ENCODE measurements at places on chromosomes 3 and 15.
A peak's percentile ranks its signal among the peaks of the same experiment; 100 is the strongest.

GRCh38 chr3:10462641-10463532 lies 42.5 kb downstream of the ATP2B2 start:
- DNase-seq: no peak

GRCh38 chr3:56855856-56856512 lies 54.2 kb upstream of the ARHGEF3 start:
- peak; percentile 17 for DNase-seq

DNA sequence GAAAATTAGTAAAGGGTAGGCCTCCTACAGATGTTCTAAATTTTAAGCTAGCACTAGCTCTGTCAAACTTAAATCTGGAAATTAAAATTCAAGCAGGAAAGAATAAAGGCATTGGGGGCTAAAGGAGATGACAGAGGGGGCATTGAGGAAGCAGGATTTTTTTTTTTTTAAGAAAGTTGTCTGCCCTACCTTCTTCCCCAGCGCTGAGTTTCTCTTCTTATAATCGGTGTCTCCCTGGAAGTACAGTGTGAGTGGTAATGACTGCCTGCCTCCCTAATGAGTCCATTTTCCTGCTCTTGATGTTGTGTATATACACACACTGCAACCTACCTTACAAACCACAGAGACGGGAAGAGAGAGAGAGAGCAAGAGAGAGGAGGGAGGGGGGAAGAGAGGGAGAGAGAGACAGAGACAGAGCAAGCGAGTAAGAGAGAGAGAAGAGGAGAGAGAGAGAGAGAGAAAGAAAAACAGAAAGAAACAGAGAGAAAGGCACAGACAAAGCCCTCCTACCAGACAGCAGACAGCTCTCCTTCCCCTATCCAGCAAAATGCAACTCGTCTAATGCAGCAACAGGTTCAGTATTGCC lies 47.0 kb downstream of the ZBTB20 start:
- DNase-seq: peak; percentile 77

GRCh38 chr15:62534996-62535395 lies 369.9 kb upstream of the C2CD4B start:
- no peak for DNase-seq

GRCh38 chr3:63474828-63475518 lies 177.5 kb upstream of the SNTN start:
- DNase-seq: no peak

DNA sequence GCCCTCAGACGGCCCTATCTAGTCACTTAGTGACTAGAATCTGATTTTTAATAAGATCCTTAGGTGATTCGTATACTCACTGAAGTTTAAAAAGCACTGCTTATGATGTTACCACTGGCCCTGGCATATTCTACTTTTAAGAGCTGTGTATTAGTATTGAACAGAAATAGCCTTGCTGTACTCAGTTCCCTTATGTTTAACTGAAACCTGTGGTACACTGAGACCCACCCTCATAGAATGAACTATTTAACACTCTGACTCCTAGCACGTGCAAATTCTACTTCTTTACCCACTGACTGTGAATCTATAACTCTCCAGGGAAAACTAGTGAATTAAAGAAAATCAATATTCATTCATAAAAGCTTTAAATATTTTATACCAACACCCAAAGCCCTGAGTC lies 108.9 kb downstream of the CCNL1 start:
- DNase-seq: no peak

GRCh38 chr3:73474619-73475018 lies 150.1 kb downstream of the PDZRN3 start:
- no peak for DNase-seq

GRCh38 chr15:85646538-85647091 lies 148.1 kb downstream of the KLHL25 start:
- peak; percentile 82 for DNase-seq

GRCh38 chr3:41629986-41630385 lies 331.9 kb downstream of the ULK4 start:
- DNase-seq: no peak

- DNase-seq: no peak
Observed at GRCh38 chr3:117526470-117527079, 817.0 kb downstream of the TUSC7 start.

DNA sequence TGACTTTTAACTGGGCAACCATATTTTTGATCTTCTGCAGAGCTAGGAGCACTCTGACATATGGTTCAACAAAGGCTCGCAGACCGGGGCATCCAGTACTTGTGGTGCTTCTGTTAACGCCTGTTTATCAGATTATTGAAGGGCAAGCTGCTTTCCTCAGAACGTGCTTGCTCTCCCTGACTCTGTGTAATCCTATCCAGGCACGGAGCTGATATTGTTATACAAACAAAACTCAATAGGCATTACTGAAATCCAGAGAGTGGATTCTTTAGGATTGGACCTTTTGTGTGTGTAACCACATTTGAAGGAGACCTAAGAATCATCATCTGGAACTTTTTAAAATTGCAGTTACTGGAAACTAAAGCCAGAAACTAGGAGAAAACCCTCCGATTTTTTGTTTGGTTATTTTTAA lies 246.5 kb downstream of the PTPRG start:
- DNase-seq: no peak

DNA sequence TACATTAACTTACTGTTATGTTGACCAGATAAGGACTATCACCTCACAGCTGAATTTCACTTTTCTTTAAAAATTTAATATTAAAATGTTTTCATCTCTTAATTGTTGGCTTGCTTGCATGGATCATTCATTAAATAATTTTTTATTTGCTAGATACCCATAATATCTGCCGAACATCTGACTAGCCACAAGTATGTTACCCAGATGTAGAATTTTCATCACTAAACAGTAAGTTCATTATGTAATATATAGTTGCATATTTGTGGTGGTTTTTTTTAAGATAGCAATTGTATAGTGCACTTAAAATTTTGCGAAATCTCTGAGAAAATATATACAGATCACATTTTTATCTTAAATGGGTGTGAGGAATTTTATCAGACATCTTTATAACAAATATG lies 190.4 kb downstream of the MBNL1 start:
- no peak for DNase-seq

DNA sequence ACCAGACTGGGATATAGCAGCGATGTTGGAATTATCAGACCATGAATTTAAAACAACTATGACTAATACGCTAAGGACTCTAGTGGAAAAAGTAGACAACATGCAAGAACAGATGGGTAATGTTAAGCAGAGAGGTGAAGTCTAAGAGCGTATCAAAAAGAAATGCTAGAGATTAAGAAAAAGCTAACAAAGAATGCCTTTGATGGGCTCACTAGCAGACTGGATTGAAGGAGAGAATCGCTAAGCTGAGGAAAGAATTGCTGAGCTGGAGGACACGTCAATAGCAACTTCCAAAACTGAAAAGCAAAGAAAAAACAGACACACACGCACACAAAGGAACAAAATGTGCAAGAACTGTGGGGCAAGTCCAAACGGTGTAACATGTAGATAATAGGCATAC lies 20.0 kb upstream of the CMTM6 start:
- DNase-seq: no peak

GRCh38 chr15:57298204-57298603 lies 78.1 kb upstream of the CGNL1 start:
- DNase-seq: no peak

DNA sequence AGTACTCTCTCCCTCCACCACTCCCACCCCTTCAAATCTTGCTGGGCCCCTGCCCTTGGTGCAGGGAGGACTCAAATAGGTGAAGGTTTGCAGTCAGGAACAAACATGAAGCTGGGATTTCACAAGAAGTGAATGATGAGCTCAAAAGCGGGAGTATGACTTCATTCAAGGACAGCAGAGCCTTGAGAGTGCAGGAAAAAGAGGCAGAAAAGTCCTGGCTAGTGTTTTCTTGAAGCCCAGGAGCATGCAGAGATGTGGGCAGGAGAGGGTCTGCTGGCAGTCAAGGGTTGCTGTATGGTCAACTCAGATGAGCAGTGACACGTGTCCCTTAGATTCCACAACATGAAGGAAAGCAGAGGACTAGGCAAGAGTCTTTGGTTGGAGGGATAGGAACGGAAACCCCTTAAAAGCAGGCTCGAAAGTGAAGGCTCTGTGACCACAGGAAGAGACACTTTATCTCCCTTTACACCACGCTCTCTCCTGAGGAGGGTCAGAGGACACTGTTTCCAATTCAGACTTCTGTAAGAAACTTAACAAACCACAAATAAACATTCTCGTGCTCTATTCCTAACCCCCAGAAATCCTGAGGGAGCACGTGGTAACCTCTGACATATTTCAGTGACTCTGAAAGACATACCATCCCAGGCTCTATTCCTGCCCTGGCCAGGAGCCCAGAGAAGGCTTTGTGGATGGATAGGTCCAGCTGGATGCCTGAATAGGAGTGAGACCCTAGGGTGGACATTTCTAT lies 168.0 kb upstream of the NDN start:
- DNase-seq: no peak

- no peak for DNase-seq
Observed at GRCh38 chr3:100009276-100010086, 104.8 kb downstream of the FILIP1L start.

GRCh38 chr3:177596248-177596815 lies 399.1 kb upstream of the TBL1XR1 start:
- no peak for DNase-seq

- no peak for DNase-seq
Observed at GRCh38 chr3:142977399-142977728, 13.9 kb upstream of the PAQR9 start.

DNA sequence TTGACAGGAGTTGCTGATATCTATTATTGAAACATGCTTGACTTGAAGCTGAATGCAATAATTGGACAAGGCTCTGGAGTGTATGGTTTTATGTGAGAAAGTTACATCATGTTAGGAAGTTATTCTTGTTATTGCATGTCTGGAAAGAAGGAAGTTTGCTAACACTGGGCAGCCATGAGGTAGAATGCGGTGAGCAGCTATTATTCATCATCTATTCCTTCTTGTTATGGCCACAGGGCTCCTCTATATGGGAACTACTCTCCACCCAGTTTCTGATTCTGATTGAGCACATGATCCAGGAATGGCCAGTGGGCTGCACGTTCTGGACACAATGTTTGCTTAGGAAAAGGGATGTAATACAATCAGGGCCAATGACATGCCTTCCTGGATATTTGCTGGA lies 37.8 kb upstream of the SCN5A start:
- no peak for DNase-seq

GRCh38 chr15:56059716-56060115 lies 66.3 kb upstream of the NEDD4 start:
- no peak for DNase-seq

- DNase-seq: no peak
Observed at GRCh38 chr3:185351396-185351795, 11.5 kb upstream of the MAP3K13 start.

DNA sequence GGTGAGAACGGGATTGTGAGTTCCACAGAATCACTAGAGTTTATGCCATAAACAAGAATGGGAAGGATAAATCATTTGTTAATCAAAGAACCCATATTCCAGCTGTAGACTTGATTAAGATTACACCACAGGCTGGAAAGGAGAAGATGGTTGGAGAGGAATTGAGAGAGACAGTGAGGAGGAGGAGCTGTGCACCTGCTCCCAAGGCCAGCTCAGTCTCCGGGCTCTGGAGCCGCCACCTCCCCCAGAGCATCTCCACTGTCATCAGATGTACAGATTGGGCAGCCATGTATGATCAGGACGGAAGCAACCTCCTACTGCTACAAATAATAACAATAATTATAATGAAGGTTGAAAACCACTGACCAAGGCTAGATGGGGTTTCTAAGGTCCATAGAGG lies 170.0 kb downstream of the MINAR1 start:
- DNase-seq: no peak

GRCh38 chr3:41522612-41523011 lies 323.3 kb downstream of the CTNNB1 start:
- DNase-seq: no peak

GRCh38 chr15:86155551-86155950 lies 75.9 kb downstream of the AGBL1 start:
- DNase-seq: no peak

DNA sequence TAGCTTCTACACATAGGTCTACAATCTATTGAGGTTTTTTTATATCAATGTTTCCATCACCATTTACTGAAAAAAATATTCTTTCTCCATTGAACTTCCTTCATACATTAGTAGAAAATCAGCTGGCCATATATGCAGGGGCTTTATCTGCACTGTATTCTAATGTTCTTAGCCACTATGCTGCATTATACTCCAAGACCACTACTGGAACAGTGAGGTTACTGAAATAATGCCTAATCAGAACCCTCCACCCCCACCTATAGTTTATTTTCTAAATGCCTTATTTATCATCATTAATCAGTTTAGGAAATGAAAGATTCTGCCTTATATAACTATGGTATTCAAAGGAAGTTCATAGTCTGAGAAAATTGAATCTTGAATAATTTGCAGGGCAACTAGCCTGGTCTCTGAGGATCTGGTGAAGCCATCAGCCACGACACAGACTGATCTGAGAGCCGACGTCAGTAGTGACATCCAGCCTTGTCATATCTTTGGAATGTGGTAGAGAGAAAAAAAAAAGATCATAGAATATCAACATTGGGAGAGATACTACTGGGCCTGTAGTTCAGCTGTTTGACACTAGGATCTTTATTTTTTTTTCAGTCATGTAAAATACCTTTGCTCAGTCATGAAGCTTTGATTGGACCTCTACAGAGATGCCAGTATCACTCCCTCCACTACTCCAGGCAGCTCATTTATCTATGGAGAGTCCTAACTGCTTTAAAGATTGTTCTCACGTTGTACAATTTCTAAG lies 66.6 kb downstream of the P3H2 start:
- DNase-seq: no peak

GRCh38 chr3:29099296-29099695 lies 181.6 kb upstream of the RBMS3 start:
- no peak for DNase-seq

DNA sequence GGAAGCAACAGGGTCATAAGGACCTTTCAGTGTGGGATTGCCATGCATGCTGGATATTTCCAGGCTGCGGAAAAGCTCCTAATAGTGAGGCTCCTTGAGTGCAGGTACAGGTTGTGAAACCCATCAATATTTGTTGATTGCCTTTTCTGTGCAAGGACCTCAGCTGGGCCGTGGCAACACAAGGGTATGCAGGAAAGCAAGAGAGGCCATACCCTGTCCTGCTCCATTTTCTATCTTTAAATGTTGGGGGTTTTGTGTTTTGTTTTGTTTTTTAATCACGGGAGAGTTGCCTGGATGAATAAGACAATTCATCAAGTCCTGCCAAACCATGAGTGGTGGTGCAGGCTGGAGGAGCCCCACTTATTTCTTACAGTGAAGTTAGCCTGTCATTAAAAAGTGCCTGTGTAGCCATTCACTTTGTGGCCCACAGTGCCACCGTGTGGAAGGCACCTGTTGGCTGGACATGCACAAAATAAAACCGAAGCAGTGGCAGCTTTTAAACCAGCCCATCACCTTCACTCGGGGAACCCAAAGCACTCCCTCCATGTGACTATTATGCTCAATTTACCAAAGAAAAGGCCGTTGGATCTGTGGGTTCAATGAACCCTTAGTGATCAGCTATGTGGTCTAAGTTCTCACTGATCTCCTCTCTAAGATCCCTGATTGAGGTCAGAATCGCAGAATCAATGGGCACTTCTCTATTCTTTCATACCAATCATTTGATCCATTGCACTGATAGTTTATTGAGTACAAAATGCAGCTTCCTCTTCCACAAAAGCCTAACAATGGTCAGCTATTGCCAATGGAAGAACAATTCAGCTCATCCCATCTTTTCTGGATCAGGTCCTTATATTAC lies 42.2 kb downstream of the CLDN18 start:
- DNase-seq: no peak

- DNase-seq: no peak
Observed at GRCh38 chr15:83658430-83659416, 4.8 kb downstream of the ADAMTSL3 start.

Data from CD4-positive, alpha-beta T cell treated with Interleukin-17A for 1 hour (primary cell).